ENCODE measurements at places on chromosomes 13 and 19.
A peak's percentile ranks its signal among the peaks of the same experiment; 100 is the strongest.

GRCh38 chr13:46743191-46743590, 53.8 kb downstream of the ESD start:
- DNase-seq: no peak

DNA sequence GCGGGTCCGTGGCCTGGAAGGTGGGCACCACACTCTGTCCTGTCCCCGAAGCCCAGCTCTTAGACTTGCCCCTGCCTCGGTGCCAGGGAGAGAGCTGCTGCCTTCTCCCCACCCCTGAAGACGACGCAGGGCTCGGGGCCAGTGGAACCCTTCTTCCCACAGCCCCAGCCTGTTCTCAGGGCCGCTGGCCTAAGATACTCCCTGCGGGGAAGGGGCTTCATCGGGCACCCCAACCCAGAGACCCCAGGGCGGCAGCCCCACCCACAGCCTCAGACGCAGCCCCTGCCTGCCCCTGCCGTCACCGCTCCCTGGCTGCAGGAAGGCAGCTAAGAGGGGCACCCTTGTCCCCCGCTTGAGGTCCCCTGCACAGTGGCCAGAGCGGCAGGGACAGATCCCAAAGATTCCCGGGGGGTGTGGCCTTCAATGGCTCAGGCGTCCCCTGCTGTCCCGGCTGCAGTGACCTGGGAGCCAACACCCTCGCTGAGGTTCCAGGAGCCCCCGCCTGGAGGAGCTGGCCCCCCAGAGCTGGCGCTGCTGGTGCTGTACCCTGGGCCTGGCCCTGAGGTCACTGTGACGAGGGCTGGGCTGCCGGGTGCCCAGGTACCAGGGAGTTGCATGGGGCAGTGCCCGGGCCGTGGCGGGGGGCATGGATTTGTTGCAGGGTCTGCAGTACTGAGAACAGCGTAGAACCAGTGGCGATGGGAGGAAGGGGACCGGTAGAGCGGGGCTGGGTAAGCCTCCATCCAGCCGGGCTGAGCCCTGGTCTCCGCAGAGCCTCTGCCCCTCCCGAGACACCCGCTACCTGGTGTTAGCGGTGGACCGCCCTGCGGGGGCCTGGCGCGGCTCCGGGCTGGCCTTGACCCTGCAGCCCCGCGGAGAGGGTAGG, 1.0 kb downstream of the AMH start:
- DNase-seq: no peak

DNA sequence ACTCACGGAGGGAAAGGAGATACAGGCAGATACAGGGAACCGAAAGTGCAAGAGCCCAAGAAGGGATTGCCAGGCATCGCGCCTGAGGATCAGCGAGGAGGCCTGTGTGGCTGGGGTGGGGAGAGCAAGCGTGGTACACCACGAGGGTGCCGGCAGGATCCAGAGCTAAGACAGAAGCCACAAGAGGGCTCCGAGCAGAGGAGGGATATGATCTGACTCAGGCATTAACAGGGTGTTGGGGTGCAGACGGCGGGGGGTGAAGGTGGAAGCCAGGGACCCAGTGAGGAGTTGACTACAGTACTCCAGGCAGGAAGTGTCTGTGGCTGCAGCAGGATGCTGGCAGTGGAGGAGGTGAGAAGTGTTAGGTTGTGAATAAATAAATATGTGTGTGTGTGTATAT, 5.4 kb upstream of the PPP1R37 start:
- peak; percentile 67 for DNase-seq

GRCh38 chr19:6590258-6590826, 608 bp downstream of the CD70 start:
- no peak for DNase-seq

DNA sequence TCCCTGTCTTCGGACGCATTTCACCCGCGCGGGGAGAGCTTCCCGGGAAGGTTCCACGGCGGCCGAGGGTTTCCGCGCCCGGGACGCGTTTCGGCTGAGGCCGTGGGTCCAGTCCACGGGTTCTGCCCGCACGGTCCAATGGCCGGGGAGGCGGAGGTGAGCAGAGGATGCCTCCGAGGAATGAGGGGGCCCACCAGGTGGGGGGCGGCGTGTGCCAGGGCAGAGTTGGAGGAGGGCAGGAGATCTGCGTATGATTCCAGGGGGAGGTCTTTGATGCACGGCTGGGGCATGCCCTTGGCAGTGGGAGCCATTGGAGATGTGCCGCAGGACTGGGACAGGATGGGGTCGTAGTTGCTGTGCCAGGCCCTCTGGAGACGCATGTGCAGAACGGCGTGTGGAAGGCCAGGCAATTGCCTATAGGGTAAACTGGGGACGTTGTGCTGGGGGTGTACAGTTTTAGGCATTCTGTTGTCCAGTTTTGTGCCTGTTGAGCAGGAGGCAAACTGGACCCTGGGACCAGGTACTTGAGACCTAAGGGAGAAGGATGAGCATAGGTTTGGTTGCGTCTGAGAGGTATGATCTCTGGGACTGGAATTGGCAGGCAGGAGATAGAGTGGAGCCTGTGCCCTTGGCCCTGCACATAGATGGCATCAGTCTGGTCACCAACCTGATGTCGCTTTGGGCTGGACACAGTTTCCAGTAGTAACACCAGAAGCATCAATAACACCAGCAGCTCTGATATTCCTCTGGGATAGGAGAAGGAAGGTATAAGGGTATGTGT, 751 bp downstream of the ZNF584 start:
- no peak for DNase-seq

- DNase-seq: no peak
Measured at GRCh38 chr19:14497228-14497921, 1.4 kb upstream of the GIPC1 start.

- DNase-seq: no peak
Measured at GRCh38 chr13:47896546-47896945, 104.5 kb downstream of the SUCLA2 start.

GRCh38 chr19:30062907-30063649, 121.0 kb downstream of the URI1 start:
- no peak for DNase-seq

- DNase-seq: no peak
Measured at GRCh38 chr13:48320891-48321510, 17.4 kb downstream of the RB1 start.

DNA sequence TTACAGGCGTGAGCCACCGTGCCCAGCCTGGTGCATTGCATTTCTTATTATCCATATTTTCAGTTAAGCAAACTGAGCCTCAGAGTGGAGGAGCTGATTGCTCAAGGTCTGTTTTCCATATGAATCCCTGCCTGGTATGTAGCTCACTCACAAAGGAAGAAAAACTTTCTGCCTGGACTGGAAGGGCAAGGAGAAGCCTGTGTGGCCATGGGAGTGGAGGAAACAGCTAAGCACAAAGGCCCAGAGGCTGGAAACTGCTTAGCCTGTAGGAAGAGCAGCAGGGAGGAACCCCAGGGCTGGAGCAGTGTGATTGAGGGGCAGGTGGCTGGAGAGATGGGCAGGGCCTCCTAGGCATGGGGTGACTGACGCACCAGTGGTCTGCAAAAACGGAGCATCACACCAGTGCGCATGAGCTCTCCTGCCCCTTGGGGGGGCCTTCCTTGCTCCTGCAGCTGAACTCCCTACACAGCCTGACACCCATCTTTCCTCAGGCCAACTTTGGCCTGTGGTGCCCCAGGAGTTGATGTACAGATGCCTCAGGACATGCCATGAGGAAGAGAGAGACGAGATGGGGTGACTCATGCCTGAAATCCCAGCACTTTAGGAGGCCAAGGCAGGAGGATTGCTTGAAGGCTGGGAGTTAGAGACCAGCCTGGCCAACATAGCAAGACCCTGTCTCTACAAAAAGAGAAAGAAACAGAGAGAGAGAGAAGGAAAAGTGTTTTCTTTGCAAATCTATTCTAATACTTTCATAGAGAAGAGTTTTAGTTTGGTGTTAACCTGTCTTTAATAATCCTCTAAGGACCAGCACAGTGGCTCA, 2.8 kb upstream of the HNRNPM start:
- DNase-seq: no peak

DNA sequence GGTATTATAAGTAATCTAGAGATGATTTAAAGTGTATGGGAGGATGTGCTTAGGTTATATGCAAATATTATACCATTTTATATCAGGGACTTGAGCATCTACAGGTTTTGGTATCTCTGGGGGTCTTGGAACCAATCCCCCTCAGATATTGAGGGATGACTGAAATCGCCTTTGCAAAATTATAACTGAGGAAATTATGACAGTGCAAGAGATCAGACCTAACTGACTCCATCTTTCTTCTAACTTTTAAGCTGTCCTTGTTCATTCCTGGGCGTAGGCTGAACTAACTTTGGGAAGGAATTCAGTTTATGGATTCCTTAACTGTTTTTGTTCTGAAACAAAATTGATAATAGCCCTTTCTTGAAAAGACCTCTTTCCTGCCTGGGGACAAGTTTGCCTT, 190.7 kb upstream of the KL start:
- DNase-seq: no peak
